ENCODE measurements at places on chromosomes 13 and 19.
A peak's percentile ranks its signal among the peaks of the same experiment; 100 is the strongest.

DNA sequence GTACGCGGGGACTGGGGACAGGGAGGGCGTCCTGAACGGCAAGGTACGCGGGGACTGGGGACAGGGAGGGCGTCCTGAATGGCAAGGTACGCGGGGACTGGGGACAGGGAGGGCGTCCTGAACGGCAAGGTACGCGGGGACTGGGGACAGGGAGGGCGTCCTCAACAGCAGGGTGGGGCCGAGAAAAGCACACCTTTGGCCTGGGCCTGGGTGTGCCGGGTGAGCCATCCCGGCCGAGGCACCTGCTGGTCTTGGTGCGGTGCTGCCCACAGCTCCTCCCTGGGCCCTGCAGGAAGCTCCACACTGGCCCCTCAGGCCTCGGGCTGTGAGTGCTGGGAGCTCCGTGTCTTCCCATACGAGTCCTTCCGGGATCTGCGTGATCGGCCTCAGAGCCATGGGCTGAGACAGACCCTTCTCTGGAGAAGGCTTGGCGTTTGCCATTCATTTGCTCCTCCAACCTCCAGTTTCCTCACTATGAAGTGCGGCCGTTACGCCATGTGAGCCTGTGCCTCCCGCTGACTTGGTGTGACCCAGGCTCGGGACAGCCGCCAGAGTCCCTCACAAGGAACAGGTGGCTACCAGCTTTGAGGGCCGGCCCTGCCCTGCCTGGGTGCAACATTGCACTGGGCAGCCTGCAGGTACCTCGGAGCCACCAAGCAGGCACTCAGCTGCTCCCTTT, 7.8 kb upstream of the ZNF554 start:
- no peak for DNase-seq

GRCh38 chr19:58569191-58569942, 3.8 kb downstream of the MZF1 start:
- no peak for DNase-seq

DNA sequence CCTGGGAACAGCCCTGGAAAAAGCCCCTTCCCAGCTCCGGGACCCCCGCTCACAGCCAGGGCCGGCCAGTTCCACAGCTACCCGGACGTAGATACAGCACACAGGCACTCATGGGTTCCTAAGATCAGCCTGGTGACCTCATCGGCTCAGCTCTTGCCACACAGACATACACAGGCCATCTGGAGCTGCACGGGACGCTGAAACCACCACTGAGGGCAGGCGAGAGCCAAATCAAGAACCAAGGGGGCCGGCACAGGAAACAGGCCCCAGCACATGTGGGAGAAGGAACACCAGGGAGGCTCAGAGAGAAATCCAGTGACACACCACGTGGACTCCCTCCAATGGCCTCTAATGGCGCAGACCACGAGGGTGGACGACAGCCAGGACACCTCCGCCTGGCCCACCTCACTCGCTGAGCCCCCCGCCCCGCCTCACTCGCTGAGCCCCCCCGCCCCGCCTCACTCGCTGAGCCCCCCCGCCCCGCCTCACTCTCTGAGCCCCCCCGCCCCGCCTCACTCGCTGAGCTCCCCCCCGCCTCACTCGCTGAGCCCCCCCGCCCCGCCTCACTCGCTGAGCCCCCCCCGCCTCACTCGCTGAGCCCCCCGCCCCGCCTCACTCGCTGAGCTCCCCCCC, 69.7 kb upstream of the C13orf46 start:
- no peak for DNase-seq

DNA sequence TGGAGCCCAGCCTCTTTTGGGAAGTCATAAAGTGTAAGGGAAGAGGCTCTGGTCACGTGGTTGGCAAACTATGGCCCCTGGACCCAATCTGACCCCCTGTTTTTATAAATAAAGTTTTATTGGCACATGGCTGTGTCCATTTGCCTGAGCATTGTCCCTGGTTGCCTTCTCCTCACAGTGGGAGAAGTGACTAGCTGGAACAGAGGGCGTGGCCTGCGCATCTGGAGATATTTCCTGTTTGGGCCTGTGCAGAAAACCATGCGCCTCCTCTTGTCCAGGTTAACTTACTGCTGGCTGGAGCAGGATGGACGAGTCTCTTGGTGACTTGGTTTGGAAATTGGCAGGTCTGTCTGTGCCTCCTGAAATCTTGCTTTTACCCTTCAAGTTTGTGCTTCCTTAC, 48.3 kb downstream of the KDM4B start:
- no peak for DNase-seq

GRCh38 chr13:110712081-110712848, 1.2 kb upstream of the ING1 start:
- DNase-seq = peak; percentile 88

DNA sequence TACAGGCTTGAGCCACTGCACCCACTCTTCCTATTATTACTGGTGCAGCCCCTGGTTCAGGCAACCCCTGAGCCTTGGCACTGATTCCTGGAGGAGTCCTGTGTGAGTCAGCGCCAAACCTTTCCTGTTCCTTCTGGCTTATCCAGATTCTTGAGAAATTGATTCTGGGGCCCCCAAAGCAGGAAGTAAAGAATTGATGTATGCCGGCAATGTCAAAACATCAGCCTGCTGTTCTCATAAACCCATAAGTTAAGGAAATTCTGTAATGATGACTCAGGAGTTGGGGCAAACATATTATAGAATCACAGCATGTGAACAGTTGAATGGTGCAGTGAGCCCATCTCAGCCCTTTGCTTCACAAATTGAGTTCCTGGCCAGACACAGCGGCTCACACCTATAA, 1.4 kb upstream of the OR7G3 start:
- no peak for DNase-seq

DNA sequence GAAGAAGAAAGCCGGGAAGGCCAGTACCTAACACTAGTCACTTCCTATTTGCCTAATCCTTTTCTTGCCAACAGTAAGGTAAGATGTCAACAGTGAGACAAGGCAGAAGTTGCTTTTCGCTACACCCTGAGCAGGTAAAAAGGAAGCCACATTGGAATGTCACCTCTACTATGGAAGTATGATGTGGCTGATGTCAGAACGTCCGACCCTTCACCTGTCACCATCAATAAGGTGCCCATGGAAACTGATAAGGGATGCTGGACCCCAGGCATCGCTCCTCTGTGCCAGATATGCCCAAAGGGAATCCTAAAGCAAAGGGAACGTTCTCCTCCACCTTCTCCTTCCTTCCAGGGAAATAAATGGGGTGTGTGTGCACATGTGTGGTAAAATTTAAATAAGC, 34.3 kb downstream of the COL4A1 start:
- DNase-seq = no peak

- no peak for DNase-seq
Measured at GRCh38 chr13:22235285-22235949, 564.5 kb downstream of the FGF9 start.

DNA sequence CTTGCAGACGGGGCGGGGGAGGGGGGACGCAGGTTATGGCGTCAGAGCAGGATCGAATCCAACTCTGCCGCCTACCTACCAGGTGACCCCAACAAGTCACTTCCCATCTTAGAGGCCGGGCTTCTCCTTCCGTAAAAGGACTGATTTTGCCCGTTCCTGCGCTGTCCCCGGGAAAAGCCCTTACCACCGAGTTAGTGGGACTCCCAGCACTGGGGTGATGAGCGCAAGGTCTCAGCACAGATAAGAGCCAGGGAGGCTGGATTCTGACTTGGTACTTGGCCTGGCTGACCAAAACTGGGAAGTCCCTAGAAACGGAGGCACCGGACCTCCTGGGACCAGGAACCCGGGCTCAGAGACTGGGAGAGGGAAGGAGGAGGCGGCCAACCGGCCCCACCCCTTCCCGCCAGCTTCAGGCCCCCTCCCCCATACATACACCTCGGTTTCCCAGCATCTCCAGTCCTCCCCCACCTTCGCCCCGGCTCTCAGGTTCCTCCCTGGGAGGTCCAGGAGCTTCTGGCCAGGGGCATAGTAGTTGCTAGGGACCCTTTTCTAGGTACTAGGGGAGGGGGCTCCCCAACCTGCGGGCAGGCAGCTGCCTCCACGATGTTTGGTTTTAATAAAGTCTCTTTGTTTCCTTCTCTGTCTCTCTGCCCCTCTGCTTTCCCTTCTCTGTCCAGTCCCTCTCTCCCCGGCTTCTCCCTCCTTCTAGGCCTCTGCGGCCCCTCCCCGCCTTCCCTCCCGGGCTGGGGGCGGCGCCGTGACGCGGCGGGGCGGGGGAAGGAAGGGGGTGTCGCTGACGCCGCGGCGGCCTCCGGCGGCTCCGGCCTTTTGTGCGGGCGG, at the start of gene GRAMD1A:
GRAMD1A (plus strand) TSS at position 826 of the 840 bp plus-strand sequence. CDS start 156 bp downstream, outside the sequence.
- peak; percentile 84 for DNase-seq

GRCh38 chr13:62537593-62537992, 1121.9 kb upstream of the PCDH20 start:
- DNase-seq = no peak

DNA sequence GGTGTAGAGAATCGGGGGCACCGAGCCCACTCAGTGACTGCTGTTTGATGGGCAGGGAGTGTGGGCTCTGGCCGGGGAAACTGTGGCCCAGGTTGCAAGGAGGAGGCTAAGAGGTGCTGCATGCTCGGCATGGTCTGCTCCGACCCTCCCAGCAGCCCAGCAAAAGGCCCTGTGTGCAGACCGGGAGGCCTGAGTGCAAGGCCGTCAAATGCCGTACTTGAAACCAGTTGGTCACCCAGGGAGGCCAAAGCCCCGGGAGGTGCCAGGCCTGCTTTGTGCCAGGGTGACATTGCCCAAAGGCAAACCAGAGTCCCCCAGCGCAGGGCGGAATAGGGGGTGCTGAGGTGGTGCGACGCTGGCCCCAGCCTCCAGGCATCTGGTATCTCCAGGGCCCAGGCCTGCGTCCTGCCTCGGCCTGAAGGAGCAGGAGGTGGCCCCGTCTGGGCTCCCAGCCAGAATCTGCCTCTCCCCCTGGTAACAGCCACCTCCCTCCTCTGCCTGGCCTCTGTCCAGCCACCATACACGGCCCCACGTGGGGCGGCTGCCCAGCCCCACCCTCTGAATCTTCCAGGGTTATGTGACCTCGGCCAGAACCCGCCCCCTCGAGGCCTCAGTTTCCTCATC, 4.0 kb downstream of the PIK3R2 start:
- peak; percentile 81 for DNase-seq

GRCh38 chr19:39908803-39909202, 25.6 kb downstream of the FCGBP start:
- DNase-seq = no peak

- DNase-seq = peak; percentile 28
Measured at GRCh38 chr19:15584541-15585115, 30.4 kb upstream of the CYP4F8 start.

GRCh38 chr19:17172624-17173345, 42.4 kb upstream of the USE1 start:
- DNase-seq = no peak

DNA sequence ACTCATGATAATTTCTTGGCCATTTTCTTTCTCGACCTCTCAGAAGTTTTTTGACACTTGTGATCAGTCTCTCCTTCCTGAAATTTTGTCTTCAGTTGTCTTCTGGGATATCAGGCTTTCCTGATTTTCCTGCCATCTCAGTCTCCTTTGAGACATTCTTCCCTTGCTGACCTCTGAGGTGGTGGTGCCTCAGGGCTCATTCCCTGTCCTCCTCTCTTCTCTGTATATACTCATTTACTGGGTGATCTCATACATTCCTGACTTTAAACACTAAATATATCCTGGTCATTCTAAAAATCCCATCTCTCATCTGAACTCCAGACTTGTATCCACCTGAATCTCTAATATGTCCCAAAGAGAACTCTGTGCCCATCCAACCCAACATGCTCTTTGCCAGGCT, 31.3 kb upstream of the STARD13 start:
- DNase-seq = no peak

DNA sequence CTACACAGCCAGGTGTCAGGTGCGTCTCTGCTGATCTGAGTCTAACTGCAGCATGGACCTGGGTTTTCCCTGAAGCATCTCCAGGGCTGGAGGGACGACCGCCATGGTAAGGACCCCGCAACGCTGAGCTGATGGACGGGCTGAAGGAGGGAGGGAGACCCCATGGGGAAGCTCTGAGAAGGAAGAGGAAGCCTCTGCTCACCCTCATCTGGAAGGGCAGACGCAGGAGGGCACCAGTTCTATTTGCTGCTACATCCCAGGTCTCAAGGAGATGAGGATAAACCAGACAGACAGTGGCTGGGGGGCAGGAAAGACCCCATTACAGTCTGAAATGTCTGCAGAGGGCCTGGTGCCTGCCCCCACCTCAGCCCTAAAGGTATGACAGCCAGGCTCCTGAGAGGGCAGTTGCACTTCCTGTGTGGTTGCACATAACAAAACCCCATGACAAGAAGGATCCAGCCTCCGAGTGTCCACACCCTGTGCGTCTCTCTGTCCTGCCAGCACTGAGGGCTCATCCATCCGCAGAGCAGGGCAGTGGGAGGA, at the start of gene LILRA2:
LILRA2 (plus strand) TSS at position 461 of the 543 bp plus-strand sequence. CDS start 89 bp downstream, outside the sequence.
- DNase-seq = peak; percentile 16

DNA sequence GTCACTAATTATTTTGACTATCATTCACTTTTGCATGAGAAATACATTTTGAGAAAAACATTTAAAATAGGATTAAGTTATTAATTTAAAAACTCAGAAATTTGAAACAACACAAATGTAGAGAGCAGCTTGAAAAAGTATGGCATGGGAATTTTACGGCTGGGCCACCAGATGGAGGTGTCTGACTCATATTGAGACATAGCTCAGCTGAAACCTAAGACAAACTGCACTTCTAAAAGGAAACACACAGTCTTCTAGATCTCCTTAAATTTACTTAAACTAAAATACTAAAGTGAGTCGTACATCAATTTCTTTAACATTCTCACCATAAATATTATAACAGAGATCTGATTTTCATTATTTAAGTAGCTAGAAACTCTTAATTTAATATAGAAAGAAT, 41.9 kb upstream of the POSTN start:
- DNase-seq = peak; percentile 32

- no peak for DNase-seq
Measured at GRCh38 chr13:72530471-72530870, 197.0 kb downstream of the MZT1 start.

- DNase-seq = no peak
Measured at GRCh38 chr13:88526853-88527215, 855.7 kb downstream of the SLITRK5 start.

DNA sequence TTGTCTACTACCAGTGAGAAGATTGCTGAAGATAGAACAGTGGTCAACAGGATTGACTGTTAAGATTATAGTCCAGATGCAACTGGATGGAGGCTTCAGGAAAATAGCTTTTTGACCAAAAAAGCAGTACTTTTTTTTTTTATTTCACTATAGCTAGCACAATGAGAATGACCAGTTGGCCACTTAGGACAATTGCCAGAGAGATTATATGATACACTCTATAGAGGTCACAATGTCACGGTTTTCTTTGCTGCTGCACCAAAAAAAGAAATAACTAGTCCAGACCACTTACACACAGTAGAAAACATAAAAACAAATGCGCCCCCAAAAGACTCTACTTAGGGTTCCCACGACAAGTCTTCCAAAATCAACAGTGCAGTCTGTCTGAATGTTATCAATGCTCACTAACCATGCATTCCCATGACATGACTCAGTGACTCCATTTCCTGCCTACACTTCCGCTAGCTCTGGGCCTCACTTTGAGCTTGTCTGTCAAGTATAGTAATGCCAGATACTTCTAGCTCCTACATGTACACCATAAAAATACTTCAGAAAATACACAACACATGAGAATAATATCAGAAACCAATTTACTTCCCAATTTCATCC, 209.1 kb upstream of the STARD13 start:
- DNase-seq = no peak

All from pons (tissue), 1 donor.